HFFc6 (cell line): ENCODE measurements at places on chromosomes 2 and 18.

DNA sequence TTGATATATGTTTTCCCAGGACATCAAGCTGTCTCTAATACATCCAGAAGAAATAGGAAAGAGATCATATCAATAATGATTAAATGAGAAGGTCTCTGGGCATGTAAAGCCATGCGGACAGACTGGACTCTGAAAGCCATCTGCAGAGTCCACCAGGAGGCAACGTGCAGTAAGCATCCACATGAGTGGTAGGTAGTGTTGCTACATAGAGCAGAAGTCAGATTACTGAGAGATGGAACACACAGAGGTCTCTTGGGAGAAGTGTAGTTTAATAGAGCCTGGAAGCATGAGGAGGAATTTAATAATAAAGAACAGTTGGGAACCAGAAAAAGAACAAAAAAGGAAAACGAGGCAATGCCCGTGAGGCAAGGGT, 758.1 kb upstream of the DDX18 start:
- no peak overlapping the region for H3K27ac ChIP-seq
- peaks cover 4% of the 10 kb centered on the region; the same call in 1 of the 2 replicates for H3K36me3 ChIP-seq
- no peak for DNase-seq
- H3K27me3 ChIP-seq = no peaks in the 10 kb centered on the region
- H3K4me1 ChIP-seq = no peaks in the 10 kb centered on the region

DNA sequence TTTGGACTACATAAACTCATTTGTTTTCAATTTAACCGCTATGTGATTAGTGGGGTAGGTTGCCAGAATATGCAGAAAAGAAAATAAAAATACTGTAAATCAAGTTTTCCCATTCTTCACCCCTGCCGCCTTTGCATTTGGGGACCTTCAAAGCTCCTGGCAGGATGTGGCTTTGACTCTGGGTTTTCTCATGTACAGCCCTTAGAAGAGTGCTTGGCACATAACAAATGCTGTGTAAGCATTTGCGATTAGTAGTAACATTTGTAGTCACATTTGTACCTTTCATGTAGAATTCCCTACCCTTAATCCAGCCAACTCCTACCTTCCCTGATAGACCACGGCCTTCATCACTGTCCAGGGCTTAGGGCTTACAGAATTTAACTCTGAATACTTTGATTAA, 262.6 kb downstream of the MREG start:
- no peak for DNase-seq
- peak overlapping the region; percentile 65 for H3K27ac ChIP-seq

- H3K4me1 ChIP-seq = no peaks in the 10 kb centered on the region
- no peaks in the 10 kb centered on the region for H3K27me3 ChIP-seq
- H3K36me3 ChIP-seq = peaks cover 6% of the 10 kb centered on the region; the same call in 1 of the 2 replicates
- H3K4me3 ChIP-seq = no peak overlapping the region
- DNase-seq = no peak
- H3K27ac ChIP-seq = no peak overlapping the region
Measured at GRCh38 chr2:52368141-52368540, 1336.2 kb upstream of the NRXN1 start.

GRCh38 chr2:236444187-236444586, 125.4 kb upstream of the ACKR3 start:
- peaks cover 7% of the 10 kb centered on the region for H3K36me3 ChIP-seq
- no peaks in the 10 kb centered on the region for H3K4me1 ChIP-seq
- no peak overlapping the region for H3K27ac ChIP-seq
- no peak for DNase-seq
- H3K4me3 ChIP-seq = no peak overlapping the region

DNA sequence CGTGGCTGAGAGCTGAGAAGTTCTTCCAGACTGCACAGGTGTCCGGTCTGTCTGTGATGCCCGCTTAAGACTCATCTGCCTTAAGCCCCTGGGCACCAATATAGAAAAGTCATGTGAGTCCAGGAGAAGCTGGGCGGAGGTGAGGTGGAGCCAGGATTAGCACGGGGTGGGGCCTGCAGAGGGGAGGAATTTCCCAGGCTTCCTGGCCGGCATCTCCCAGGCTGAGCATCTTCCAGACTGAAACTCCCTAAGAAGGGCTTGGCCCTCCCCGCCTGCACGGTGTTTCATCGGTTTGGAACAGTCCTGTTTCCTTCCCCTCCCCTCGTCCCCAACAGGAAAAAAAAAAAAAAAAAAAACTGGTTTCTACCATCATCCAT, 270.3 kb downstream of the ATAD2B start:
- H3K27me3 ChIP-seq = peaks cover 4% of the 10 kb centered on the region
- DNase-seq = no peak
- H3K27ac ChIP-seq = no peak overlapping the region
- peaks cover 6% of the 10 kb centered on the region for H3K36me3 ChIP-seq

GRCh38 chr18:66560094-66560493, 43.8 kb downstream of the CDH19 start:
- no peaks in the 10 kb centered on the region for H3K27me3 ChIP-seq
- no peaks in the 10 kb centered on the region for H3K36me3 ChIP-seq
- no peak overlapping the region for H3K27ac ChIP-seq
- H3K4me3 ChIP-seq = no peak overlapping the region

DNA sequence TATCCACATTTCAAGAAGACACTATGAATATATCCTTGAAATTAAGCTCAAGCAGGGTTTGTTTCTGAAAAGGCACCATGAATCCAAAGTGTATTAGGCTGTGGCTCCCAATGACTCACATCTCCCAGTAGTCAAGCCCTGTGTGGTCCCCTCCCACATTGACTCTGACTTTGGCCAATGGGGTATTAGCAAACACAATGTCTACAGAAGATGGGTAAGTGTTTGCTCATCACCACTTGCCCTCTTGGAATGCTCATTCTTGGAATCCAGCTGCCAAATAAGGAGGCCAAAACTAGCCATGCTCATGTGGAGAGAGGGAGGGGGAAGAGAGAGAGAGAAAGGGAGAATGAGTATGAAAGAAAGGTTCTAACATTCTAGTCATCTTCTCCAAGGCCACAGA, 490.0 kb downstream of the TXNL1 start:
- peak overlapping the region; percentile 79 for H3K27ac ChIP-seq
- no peaks in the 10 kb centered on the region for H3K27me3 ChIP-seq
- peaks cover 21% of the 10 kb centered on the region for H3K36me3 ChIP-seq

GRCh38 chr2:70070542-70071268, 16.6 kb upstream of the PCBP1 start:
- no peaks in the 10 kb centered on the region for H3K36me3 ChIP-seq
- peak overlapping the region; percentile 91 for H3K27ac ChIP-seq
- H3K4me1 ChIP-seq = peaks cover 32% of the 10 kb centered on the region

- H3K36me3 ChIP-seq = no peaks in the 10 kb centered on the region
- no peak for DNase-seq
Measured at GRCh38 chr2:224187220-224187619, 148.1 kb upstream of the SERPINE2 start.

- H3K4me1 ChIP-seq = peaks cover 12% of the 10 kb centered on the region
- H3K36me3 ChIP-seq = peaks cover 7% of the 10 kb centered on the region; the same call in 1 of the 2 replicates
- DNase-seq = no peak
- no peak overlapping the region for H3K4me3 ChIP-seq
Measured at GRCh38 chr2:8178911-8179310, 502.9 kb upstream of the ID2 start.

DNA sequence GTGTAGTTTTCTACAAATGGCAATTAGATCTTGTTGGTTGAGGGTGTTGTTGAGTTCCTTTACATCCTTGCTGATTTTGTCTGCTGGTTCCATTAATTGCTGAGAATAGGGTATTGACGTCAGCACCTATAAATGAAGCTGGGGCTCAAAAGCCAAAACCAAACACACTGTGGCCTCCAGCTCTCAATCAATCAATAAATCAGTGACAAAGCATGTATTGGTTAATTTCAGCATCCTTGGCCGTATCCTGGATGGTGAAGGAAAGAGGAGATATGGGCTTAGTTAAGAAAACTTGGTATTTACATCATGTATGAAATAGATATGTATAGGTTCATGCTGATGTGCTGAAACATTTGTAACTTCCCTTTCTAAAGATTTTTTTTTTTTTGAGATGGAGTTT, 13.2 kb upstream of the APOB start:
- H3K27ac ChIP-seq = no peak overlapping the region
- no peaks in the 10 kb centered on the region; the same call in 1 of the 2 replicates for H3K27me3 ChIP-seq
- no peaks in the 10 kb centered on the region for H3K4me1 ChIP-seq
- no peaks in the 10 kb centered on the region for H3K36me3 ChIP-seq
- no peak for DNase-seq

DNA sequence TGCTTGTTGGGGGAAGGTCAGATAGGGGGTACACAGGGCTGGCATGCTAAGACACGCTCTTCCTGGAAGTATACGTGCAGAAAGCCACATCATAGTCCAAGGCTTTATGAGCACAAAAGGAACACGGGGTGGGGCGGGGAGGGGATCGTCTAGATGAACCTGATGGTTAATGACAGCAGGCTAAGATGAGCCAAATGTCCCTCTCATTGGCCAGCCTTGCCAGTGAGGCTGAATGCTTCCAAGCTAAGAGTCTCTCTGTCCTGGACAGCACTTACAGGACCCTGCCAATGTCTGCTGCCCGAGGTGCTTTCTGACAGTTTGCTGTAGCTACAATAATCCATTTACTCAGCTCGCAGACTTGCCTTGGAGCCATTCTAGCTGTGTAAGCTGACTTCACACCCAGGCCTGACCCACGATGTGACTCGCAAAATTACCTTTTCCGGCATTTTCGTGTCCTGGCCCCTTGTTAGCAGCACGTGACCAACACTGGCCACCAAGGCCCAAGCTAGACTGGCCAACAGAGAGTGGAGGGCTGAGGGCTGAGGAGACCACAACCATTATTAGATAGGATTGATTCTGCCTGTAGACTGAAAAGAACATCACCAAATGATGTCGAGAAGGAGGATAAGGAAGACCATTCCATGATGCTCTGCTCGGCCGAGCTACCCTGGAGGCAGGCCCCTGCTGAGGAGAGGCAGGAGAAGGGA, 84.2 kb downstream of the MALT1 start:
- peaks cover 22% of the 10 kb centered on the region; the same call in 1 of the 2 replicates for H3K4me1 ChIP-seq
- H3K36me3 ChIP-seq = peaks cover 4% of the 10 kb centered on the region
- H3K27me3 ChIP-seq = peaks cover 7% of the 10 kb centered on the region
- no peak overlapping the region for H3K27ac ChIP-seq
- H3K4me3 ChIP-seq = no peak overlapping the region; the same call in 1 of the 2 replicates

- H3K4me3 ChIP-seq = no peak overlapping the region
- no peak overlapping the region for H3K27ac ChIP-seq
- peaks cover 4% of the 10 kb centered on the region for H3K36me3 ChIP-seq
- no peak for DNase-seq
Measured at GRCh38 chr2:221914334-221914880, 342.3 kb upstream of the EPHA4 start.

GRCh38 chr2:181462033-181462432, 4.8 kb downstream of the ITGA4 start:
- H3K4me3 ChIP-seq = no peak overlapping the region
- no peak overlapping the region for H3K27ac ChIP-seq
